ENCODE measurements at places on chromosomes 12 and 14. TPM values are rescaled to one million over a fixed set of nuclear protein-coding genes. Genes with fewer than 3 reads are reported as not detected.

- DNase-seq = no peak
Observed at GRCh38 chr14:55662752-55663151, 82.7 kb downstream of the KTN1 start.

DNA sequence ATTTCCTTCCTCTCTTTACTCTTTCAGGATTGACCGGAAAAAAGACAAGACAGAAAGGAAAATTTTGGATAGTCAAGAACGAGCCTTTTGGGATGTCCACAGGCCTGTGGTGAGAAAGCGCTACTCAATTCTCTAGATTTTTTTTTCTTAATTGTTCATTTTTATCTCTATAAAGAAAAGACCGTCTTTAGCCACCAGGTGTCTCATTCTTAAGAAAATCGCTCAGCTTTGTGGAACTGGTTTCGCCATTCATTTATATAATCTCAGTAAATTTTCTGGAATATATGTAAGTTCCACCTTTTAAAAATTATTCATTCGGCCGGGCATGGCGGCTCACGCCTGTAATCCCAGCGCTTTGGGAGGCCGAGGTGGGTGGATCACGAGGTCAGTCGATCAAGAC, 421.1 kb downstream of the DPF3 start:
- DNase-seq = no peak

DNA sequence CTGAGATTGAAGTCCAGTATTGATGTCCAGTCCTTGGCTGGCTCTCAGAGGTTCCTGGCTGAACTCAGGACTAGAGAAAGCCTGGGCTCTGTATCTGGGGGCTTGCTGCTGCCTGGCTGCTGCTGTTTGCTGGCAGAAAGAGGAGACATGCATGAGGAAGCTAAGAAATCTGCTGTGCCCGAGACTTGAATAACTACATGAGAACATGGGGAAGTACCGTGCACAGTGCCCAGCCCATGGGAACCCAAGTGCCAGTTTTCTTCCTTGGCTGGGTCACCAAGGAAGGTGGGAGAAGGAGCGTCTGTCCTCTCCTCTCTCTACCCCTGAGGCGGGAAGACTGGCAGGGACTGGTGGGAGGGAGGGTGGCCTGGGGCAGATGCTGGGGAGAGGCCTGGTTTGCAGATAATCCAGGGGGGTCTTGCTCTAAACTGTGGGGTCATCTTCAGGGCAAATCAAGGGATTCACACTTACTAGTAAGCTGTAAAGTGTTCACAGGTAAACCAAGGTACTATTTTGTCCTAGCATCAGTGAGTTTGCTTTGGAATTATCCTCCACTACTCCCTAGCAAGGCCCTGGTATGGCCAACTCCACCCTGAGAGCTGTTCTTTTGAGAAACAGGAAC, 13.8 kb upstream of the ZFP36L1 start:
- DNase-seq = peak; percentile 84

- DNase-seq = peak; percentile 65
Observed at GRCh38 chr14:101074196-101075024, 170.9 kb upstream of the RTL1 start.

DNA sequence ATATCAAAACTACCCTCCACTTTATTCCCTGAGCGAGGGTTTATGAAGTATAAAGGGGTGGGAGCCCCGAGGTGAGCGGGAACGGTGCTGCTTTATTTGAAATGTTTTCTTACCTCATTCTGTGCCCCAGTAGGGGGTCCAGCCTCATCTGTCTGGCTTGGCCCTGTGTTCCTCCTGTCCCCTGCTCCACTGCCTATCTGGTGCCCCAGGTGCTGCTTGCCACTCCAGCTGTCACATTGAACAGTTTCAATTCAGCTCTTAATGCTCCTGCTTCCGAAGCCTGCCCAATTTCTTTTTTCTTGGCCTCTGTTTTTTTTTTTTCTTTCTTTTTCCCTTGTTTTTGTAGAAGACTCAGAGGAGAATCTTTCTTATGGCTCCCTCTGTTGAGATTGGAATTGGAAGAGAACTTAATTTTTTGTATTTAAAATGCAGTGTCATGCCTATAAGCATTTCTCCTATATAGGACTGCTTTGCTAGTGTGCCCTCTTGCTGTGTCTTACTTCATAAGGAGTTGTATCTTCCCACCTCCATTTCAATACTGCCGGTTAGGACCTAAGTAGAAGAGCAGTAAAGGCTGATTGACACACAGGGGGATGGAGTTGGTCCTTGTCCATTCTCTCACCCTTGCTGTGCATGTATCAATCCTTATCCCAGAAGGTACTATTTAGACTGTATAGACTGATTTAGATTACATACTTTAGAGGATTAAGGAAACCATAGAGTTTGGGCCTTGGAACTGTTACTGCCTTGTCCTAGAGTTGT, 2.3 kb downstream of the ATXN7L3B start:
- DNase-seq = no peak

GRCh38 chr14:81829447-81829846, 295.8 kb upstream of the SEL1L start:
- peak; percentile 72 for DNase-seq

ANG gene
- 3.9 TPM for polyA plus RNA-seq

DNA sequence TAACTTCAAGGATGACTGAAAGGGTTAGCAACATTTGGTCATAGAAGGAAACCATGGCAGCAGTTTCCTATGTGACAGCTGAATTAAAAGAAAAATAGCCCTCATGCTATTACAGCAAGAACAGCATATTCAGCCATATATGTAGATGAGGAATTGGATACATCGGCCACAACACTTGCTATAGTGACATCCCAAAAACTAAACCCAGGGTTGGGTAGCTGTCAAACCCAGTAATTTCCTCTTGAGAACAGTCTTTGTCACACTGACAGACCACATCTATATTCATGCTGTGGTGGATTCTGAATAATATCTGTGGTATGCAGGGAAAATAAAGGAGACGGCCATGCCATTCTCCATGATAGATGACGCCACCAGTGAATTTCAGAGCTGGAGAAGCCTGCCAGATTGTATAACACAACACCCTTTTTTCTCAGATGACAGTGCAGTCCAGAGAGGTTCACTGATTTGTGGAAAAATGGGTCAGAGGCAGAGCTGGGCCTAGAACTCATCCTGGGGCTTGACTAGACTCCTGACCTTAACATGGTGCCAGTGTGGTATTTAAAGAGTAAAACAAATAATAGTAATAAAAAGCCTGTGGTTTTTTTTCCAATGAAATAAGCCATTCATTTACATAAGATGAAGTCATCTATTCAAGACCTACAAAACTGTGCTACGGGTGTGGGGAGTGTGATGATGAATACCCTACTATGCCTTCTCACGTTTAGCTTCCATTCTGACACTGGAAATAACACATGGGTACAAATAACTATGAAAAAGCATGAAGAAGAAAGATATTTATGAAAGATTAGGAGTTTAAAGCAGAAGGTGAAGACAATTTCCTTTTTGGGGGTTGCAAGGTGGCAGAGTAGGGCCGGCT, 32.3 kb downstream of the EFCAB11 start:
- no peak for DNase-seq

- no peak for DNase-seq
Observed at GRCh38 chr14:80653956-80654355, 287.6 kb downstream of the CEP128 start.

GRCh38 chr12:117671734-117672133, 297.1 kb downstream of the KSR2 start:
- DNase-seq = no peak

ITGB7 gene
- polyA plus RNA-seq = 46.5 TPM

DNA sequence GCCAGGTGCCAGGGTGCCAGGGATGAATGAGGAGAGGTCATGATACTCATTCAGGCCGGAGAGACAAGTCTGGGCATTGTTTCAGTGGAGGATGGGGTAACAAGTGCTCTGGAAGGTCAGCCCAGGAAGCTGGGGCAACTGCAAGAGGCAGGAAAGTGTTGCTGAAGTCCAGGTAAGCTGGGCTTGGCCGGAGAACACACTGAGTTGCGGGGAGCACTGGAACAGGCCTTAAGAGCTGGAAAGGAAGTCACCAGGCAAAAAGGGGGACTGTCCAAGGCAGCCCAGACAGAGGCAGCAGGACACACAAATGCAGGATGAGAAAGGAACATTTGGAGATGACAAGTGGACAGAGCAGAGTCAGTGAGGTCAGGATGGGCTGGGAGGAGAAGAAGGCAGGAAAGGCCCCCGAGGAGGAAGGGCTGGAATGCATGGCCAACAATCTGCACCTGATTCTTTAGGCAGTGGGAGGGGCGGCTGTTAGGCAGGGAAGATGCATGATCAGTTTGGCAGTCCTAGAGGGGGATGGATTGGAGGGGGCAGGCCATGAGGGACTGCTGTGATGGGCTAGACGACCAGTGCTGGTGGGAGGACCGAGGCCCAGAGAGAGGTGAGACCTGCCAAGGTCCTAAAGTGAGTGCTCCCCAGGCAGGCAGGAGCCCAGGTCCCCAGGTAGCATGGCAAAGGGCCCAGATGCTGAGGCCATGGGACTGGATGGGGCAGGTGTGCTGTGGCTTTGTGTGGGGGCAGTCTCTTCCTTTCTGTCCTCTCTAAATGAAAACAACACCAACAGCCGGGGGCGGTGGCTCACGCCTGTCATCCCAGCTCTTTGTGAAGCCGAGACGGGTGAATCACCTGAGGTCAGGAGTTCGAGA, 17.2 kb upstream of the HHIPL1 start:
- no peak for DNase-seq

SCNN1A gene
- polyA plus RNA-seq = 0.17 TPM

KLHL33 gene
- polyA plus RNA-seq = 0.32 TPM

GRCh38 chr12:9732921-9733461, at the start of gene CLECL1:
CLECL1 (minus strand) TSS chr12:9733097.
- no peak for DNase-seq

DNA sequence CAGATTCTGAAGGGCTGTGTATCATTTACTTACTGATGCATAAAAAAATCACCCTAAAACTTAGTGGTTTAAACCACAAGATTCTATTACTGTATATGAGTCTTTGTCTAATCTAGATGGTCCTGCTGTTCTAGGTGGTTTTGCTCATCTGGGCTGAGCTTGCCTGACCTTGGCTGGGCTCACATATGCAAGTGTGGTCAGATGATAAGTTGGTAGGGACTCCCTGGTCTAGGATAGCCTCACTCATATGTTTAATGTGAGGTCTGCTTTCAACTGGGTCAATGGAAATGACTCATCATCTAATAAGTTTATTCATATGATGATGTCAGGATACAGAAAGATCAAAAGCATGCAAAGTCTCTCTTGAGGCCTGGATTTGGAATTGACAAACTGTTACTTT, 887.8 kb downstream of the TRHDE start:
- DNase-seq = no peak

Data from spleen (tissue), 13 donors.